T-helper 17 cell (primary cell): ENCODE measurements at places on chromosomes 4 and X. TPM values are rescaled to one million over a fixed set of nuclear protein-coding genes. Genes with fewer than 3 reads are reported as not detected.

CXXC4 gene
- total RNA-seq, result 0.21 TPM

ADGRG4 gene
- not detected for total RNA-seq

- no peak overlapping the region for H3K4me3 ChIP-seq
- peaks cover 44% of the 10 kb centered on the region for H3K27me3 ChIP-seq
- no peak overlapping the region for H3K27ac ChIP-seq
- no peaks in the 10 kb centered on the region for H3K4me1 ChIP-seq
Observed at GRCh38 chr4:173556398-173557131, 26.5 kb upstream of the HAND2 start.

DNA sequence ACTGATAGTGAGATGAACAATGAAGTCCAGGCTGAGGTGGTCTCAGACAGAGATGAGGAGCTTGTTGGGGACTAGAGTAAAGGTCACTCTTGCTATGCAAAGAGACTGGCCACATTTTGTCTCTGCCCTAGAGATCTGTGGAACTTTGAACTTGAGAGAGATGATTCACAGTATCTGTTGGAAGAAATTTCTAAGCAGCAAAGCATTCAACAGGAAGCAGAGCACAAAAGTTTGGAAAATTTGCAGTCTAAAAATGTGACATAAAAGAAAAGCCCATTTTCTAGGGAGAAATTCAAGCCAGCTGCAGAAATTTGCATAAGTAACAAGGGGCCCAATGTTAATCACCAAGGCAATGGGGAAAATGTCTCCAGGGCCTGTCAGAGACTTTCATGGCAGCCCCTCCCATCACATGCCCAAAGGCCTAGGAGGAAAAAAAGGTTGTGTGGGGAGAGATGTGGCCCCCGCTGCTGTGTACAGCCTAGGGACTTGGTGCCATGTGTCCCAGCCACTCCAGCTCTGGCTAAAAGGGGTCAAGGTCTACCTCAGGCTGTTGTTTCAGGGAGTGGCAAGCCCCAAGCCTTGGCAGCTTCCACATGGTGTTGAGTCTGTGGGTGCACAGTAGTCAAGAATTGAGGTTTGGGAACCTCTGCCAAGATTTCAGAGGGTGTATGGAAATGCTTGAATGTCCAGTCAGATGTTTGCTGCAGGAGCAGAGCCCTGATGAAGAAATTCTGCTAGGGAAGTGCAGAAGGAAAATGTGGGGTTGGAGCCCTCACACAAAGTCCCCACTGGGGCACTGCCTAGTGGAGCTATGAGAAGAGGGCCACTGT is 262.8 kb downstream of the DKK2 start:
- no peaks in the 10 kb centered on the region for H3K27me3 ChIP-seq
- DNase-seq, result no peak
- no peaks in the 10 kb centered on the region for H3K4me1 ChIP-seq

- H3K27me3 ChIP-seq, result peaks cover 27% of the 10 kb centered on the region
- no peak for DNase-seq
- H3K4me1 ChIP-seq, result no peaks in the 10 kb centered on the region
- no peaks in the 10 kb centered on the region for H3K36me3 ChIP-seq
- H3K27ac ChIP-seq, result no peak overlapping the region
Observed at GRCh38 chrX:152900937-152901445, 3.1 kb downstream of the ZNF185 start.

- H3K27ac ChIP-seq, result no peak overlapping the region
- H3K27me3 ChIP-seq, result peaks cover 12% of the 10 kb centered on the region
- no peak overlapping the region for H3K4me3 ChIP-seq
Observed at GRCh38 chr4:18568600-18568999, 547.0 kb upstream of the LCORL start.

- H3K27me3 ChIP-seq, result no peaks in the 10 kb centered on the region
- no peaks in the 10 kb centered on the region for H3K4me1 ChIP-seq
Observed at GRCh38 chr4:71980976-71981375, 50.8 kb upstream of the NPFFR2 start.

RASL11B gene
- total RNA-seq, result not detected

GRCh38 chr4:110644008-110644407 is 21.1 kb upstream of the PITX2 start:
- no peaks in the 10 kb centered on the region for H3K4me1 ChIP-seq
- H3K27me3 ChIP-seq, result peaks cover 74% of the 10 kb centered on the region
- H3K4me3 ChIP-seq, result no peak overlapping the region
- no peak for DNase-seq
- peaks cover 2% of the 10 kb centered on the region for H3K36me3 ChIP-seq

OPN1LW gene
- total RNA-seq, result not detected

LRCH2 gene
- not detected for total RNA-seq

GRCh38 chr4:41098093-41099048 is 116.0 kb downstream of the APBB2 start:
- H3K4me3 ChIP-seq, result no peak overlapping the region
- no peaks in the 10 kb centered on the region for H3K27me3 ChIP-seq
- no peaks in the 10 kb centered on the region for H3K4me1 ChIP-seq
- H3K36me3 ChIP-seq, result no peaks in the 10 kb centered on the region
- H3K27ac ChIP-seq, result no peak overlapping the region

DNA sequence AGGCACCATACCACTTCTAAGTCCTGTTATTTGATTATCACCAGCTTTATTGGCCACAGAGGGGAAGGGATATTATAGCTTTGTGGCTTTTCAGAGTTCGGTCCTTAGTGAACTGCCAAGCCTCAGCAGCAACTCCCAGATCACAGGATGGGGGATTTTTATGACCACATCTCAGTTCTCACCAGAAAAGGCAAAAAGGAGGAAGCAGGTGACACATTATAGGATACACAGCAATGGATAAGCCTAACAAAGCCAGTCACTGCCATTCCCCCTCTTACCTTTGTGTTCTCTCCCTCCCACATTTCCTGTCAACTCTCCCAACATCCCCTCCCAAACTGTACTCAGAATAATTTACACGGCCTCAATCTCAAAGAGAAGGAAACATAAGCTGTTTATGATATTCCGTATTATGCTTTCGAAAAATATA is 142.8 kb downstream of the MGST2 start:
- DNase-seq, result no peak
- H3K36me3 ChIP-seq, result peaks cover 5% of the 10 kb centered on the region
- peaks cover 26% of the 10 kb centered on the region for H3K27me3 ChIP-seq
- H3K4me1 ChIP-seq, result no peaks in the 10 kb centered on the region
- H3K27ac ChIP-seq, result no peak overlapping the region

DNA sequence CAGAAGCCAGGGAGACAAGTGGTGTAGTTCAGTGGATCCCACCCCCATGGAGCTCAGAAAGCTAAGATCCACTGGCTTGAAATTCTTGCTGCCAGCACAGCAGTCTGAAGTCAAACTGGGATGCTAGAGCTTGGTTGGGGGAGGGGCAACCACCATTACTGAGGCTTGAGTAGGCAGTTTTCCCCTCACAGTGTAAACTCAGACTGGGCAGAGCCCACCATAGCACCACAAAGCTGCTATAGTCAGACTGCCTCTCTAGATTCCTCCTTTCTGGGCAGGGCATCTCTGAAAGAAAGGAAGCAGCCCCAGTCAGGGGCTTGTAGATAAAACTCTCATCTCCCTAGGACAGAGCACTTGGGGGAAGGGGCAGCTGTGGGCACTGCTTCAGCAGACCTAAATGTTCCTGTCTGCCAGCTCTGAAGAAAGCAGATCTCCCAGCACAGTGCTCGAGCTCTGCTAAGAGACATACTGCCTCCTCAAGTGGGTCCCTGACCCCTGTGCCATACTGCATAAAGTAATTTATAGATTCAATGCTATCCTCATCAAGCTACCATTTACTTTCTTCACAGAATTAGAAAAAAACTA is 163.2 kb downstream of the HHIP start:
- no peaks in the 10 kb centered on the region for H3K27me3 ChIP-seq
- H3K27ac ChIP-seq, result no peak overlapping the region
- no peaks in the 10 kb centered on the region for H3K36me3 ChIP-seq
- H3K4me3 ChIP-seq, result no peak overlapping the region

GRCh38 chr4:103719105-103719829 is 518 bp downstream of the TACR3 start:
- DNase-seq, result no peak
- H3K27ac ChIP-seq, result no peak overlapping the region
- H3K36me3 ChIP-seq, result no peaks in the 10 kb centered on the region
- no peaks in the 10 kb centered on the region for H3K27me3 ChIP-seq
- peaks cover 3% of the 10 kb centered on the region for H3K4me1 ChIP-seq

EDNRA gene
- not detected for total RNA-seq

GRCh38 chr4:150037251-150037856 is 40.9 kb upstream of the DCLK2 start:
- H3K36me3 ChIP-seq, result no peaks in the 10 kb centered on the region
- H3K4me1 ChIP-seq, result no peaks in the 10 kb centered on the region
- no peak overlapping the region for H3K27ac ChIP-seq
- H3K27me3 ChIP-seq, result peaks cover 36% of the 10 kb centered on the region
- no peak for DNase-seq
- no peak overlapping the region for H3K4me3 ChIP-seq

- no peaks in the 10 kb centered on the region for H3K36me3 ChIP-seq
- DNase-seq, result no peak
- peaks cover 3% of the 10 kb centered on the region for H3K4me1 ChIP-seq
- H3K27ac ChIP-seq, result no peak overlapping the region
- no peak overlapping the region for H3K4me3 ChIP-seq
- no peaks in the 10 kb centered on the region for H3K27me3 ChIP-seq
Observed at GRCh38 chr4:79653871-79654270, 245.8 kb upstream of the GK2 start.

DCHS2 gene
- total RNA-seq, result 0.21 TPM

DNA sequence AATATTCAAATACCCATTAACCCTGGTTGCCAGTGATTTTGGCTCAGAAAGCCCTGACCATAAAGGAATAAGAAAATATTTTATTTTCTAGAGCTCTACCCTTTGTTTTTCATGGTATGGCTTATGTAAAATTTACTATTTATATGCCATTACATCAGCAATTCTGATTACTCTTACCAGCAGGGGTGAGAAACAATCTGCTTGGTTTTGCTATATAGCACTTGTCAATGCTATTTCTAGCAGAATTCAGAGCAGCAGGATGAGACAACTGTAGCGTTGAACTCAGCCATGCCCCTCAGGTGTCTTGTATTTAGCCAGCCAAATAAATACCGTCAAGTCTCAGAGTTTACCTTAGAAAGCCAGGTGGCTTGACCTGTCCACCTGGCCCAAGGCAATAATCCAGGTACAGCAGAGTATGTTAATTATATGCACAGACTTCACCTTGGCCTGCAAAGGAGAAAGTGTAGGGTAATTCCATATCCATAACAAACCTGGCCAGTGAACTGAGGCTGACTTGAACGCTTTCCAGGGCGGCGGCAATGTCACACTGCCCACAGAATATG is 1303.5 kb downstream of the RAPGEF2 start:
- no peak for DNase-seq
- no peaks in the 10 kb centered on the region for H3K4me1 ChIP-seq
- H3K27ac ChIP-seq, result no peak overlapping the region
- H3K36me3 ChIP-seq, result no peaks in the 10 kb centered on the region
- H3K27me3 ChIP-seq, result no peaks in the 10 kb centered on the region

DNA sequence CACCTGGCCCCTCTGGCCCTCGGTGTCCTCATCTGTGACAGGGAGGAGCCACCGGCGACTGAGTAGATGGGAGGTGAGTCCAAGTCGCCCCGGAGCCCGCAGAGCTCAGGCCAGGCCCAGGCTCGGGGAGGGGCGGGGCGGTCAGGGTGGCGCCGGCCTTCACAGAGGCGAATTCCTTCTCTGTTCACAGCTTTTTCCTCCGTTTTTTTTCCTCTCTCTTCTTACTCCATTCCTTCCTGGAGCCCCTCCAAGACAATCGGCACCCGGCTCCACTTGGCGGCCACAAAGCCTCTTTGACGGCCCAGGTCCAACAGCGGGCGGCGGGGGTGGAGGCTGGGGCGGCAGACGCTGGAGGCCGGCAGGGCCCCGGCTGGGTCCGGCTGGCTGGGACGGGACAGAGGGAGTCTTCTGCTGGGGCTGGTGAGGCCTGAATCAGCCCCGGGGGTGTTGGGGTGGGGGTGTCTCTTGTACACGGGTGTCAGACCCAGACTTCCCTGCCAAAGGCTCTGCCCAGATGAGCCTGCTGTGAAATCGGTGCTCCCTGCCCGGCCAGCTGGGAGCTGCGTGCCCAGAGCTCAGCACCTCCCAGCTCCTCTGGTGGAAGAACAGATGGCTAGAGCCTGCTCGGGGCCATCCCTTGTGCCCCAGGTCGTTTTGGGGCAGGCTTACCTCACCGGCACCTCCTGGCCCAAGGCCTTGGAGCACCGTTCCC is 22.6 kb downstream of the FGFRL1 start:
- DNase-seq, result no peak
- no peaks in the 10 kb centered on the region for H3K4me1 ChIP-seq
- H3K4me3 ChIP-seq, result no peak overlapping the region
- no peaks in the 10 kb centered on the region for H3K36me3 ChIP-seq

GRCh38 chr4:109973529-109973905 is 60.8 kb downstream of the EGF start:
- H3K4me1 ChIP-seq, result peaks cover 13% of the 10 kb centered on the region
- peaks cover 48% of the 10 kb centered on the region for H3K27me3 ChIP-seq
- H3K4me3 ChIP-seq, result no peak overlapping the region
- H3K27ac ChIP-seq, result peak overlapping the region; percentile 67
- no peak for DNase-seq

DNA sequence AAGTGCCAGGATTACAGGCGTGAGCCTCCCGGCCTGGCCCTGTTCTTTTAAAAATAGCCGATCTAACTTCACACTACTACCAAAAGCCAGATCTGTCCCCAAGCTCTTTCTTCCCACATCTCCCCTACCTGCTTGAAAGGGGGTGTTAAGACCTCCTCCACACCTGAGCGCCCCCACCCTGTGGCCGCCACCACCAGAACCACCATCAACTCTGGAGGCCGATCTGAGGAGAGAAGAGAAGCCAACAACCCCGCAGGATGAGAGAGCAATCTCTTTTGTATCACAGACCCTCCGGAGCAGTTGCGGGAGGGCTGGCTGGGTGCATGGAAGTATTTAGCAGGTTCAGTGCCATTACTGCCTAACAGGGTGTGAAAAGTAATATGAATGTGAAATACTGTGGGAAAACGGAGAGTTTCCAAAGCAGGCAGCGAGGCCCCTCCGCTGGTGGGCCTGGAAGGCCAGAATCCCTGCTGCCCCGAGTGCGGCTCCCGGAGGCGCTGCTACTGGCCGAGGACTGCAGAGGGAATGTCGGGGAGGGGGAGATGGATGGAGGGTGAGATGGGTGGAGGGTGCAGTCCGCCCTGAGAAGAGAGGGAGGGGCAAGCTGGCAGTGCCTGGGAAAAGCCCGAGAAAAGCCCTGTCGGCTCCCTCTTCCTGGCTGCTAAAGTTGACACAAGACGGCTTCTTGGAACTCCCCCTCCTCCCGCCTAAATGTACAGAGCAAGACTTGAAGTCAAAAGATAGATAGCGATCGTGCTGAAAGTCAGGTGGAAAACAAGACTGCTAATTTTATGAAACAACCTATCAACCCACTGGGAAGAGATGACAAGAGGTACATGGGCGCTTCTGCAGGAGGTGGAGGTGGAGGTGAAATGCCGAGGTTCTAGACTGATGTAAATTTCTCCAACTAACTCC is 22.3 kb downstream of the HAND2 start:
- peaks cover 91% of the 10 kb centered on the region for H3K27me3 ChIP-seq
- H3K4me1 ChIP-seq, result peaks cover 12% of the 10 kb centered on the region
- no peak for DNase-seq
- no peak overlapping the region for H3K27ac ChIP-seq
